ENCODE measurements at places on chromosomes 2 and 18.

DNA sequence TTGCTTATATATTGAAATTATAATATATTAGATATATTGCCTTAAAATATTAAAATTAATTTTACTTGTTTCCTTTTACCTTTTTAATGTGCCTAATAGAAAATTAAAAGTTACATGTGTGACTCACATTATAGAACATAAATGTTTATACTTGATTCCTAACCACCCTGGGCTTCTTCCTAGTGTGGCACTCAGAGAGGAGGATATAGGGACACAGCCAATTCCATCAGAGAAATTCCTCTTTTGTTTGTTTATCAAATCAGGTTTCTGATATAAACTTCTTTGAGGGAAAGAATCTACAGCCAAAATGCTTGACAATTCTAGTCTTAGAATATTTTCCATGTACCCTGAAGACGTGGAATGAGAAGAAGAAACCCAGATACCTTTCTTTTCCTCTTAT is 348.9 kb upstream of the NRP2 start:
- no peak for DNase-seq

DNA sequence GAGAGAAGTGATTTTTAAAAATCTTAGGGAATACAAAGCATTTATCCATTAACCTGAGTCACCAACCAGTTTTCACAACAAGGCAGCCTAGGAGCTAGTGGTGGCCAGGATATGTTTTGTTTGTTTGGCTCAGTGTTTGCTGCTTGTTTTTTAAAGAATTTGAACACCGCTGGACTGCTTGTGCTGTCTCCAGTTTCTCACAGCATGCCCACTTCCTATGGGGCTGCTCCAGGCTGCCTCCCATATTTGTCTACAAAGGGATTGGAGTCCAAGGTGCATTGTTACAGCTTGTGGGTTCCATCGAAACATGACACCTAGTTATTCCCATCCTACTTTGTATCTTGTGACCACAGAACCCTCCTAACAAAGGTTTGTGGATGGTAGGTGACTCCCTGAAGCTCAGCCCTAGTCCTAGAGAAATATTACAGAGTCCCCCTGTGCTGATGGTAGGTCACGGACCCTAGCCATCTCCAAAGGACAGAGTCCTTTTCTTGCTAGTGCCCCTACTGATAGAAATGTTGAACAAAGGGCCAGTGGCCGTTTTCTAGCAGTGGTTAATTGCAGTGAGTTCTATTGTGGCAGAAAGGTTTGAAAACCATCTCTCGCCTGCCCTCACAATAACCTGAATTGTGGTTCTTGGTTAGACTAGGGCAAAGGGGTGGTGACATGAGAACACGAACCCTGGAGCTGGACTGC is 23.2 kb downstream of the GPR39 start:
- DNase-seq = no peak

DNA sequence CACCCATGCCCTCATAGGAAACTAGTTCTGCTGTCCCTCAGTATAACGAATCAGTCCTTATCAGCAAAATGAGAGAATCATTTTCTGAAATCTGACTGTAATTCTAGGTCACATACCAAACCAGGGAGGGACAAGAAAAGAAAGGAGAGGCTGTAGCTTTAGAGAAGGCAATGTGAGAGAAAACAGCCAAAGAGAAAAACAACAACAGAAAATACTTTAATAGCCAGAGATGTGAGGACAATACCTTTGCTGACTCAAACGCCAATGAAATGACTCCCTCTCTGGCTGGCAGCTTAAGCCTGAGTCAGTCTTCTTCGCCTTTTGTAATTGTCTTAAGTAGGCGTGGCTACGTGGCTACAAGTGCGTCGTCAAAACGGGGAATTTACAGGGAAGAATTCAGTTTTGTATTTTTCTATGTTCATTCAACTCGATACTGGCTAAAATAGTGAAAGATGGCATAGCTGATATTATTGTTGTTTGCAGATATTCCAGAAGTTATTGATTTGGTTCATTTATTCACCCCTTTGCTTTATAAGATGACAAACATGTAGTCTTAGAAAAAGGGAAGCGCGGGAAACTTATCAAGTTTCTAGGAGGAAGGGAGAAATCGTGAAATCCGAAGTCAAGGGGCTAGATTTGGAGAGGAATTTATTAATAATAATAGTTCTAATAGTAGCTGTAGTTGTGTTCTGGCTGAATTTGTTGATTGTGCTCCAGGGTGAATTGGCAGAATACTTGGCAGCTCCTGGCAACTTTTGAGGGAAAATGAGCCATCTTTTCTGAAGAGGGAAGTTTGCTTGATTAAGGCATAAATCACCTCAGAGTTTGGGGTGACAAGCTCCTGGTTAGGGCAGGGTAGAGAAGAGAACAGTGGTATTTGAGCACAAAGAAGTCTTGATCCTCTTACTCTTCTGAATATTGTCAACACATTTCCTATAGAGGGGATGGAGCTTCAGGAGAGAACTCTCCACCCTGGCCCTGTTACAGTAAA is at the start of gene IL1A:
TSS of gene IL1A (minus strand) at position 295 of the 991 bp plus-strand sequence. CDS start 723 bp downstream, outside the sequence.
- no peak for DNase-seq

DNA sequence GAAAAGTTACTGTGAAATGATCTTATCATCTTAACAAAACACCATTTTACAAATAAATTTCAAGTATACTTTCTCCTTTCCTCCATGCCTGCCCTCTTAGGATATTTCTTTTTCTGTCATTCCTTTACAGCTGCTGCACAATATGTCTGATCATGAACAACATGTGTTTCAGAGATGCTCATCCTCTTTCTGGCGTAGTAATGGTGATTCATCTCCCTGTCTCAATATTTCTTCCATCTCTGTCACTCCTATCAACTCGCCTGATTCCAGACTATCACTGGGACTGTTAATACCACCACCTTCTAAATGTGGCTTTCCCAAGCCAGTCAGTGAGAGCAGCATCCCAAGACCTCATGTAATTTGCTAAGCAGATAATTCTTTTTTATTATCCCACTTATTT is 290.5 kb downstream of the GULP1 start:
- DNase-seq = no peak

GRCh38 chr2:137800386-137800785 is 163.9 kb upstream of the HNMT start:
- DNase-seq = no peak

- no peak for DNase-seq
Measured at GRCh38 chr18:965921-966758, 61.5 kb downstream of the ADCYAP1 start.

- no peak for DNase-seq
Measured at GRCh38 chr2:168443818-168444217, 12.3 kb upstream of the CERS6 start.

- DNase-seq = no peak
Measured at GRCh38 chr2:72847534-72848315, 21.9 kb upstream of the EXOC6B start.

DNA sequence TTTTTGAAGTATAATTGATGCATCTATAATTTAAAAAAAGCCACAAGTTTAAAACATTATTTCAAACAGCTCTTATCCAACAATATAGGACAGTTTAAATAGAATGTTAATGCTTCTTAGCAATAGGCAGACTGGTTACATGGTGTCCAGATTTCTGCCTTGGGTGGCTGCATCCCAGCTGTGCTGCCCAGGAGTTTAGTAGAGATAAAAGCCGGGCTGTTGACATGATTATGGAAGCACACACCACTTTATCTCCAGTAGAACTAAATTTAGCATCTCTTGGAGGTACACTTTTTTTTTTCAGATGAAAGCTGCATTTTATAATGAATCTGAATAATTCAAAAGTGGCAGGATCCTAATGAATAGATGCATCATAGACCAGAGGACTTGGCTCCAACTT is 309.7 kb downstream of the PLCL1 start:
- no peak for DNase-seq

DNA sequence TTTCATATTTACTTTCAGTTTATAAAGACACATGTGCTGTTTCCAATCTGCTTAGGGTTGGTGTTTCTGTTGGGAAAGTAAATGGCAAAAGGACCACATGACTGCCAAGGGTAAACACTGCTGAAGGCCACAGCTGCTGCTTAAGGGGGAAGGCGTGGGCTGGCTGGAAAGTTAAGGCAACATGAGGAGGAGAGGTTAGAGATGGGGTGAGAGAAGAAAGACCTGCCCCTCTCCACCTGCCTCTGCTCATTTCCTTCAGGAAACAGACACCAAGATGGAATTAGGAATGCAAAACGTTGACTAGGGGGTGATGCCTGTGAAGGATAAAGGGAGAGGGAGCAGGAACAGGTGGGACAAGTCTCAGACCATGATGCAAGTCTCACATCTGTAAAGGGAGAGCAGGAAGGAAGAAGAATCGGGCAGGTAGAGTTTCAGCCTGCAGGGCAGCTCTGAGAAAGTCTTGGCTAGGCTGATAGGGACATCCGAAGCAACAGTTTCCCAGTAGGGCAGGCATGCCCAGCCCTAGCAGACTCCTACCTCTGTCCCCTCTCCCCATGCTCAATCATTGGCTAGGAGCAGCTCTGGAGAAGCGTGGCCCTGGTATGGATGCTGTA is 86.0 kb downstream of the CDC42EP3 start:
- no peak for DNase-seq

GRCh38 chr2:182540252-182540651 is 113.4 kb upstream of the PDE1A start:
- DNase-seq = no peak

DNA sequence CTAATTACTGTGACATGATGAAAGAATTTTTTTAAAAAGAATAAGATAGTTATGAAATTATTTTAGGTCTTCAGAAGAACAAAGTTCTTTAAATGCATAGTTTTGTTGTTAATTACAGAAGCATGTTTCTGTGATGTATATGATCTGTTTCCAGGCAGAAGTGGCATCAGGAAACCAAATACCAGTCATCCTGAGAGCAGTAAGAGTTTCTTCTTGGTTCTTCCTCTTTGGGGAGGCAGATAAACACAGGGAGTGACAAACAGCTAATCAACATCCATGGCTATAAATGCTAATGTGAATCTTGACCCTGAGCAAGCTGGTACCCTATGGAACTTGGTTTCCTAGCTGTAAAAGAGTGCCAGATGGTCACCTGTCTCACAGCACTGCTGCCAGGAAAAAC is 29.2 kb downstream of the WIPF1 start:
- DNase-seq = no peak

- DNase-seq = no peak
Measured at GRCh38 chr2:232843834-232844233, 26.2 kb upstream of the SNORC start.

- DNase-seq = no peak
Measured at GRCh38 chr2:102603904-102604303, 15.4 kb upstream of the SLC9A2 start.

DNA sequence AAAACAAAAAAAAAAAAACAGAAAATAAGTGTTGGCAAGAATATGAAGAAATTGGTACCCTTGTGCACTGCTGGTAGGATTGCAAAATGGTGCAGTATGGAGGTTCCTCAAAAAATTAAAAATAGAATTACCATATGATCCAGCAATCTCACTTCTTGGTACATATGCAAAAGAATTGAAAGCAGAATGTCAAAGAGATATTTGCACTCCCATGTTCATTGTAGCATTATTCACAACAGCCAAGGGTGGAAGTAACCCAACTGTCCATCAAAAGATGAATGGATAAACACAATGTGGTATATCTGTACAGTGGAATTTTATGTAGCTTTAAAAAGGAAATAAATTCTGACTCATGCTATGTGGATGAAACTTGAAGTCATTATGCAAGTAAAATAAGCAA is 72.8 kb upstream of the POU3F3 start:
- DNase-seq = no peak

DNA sequence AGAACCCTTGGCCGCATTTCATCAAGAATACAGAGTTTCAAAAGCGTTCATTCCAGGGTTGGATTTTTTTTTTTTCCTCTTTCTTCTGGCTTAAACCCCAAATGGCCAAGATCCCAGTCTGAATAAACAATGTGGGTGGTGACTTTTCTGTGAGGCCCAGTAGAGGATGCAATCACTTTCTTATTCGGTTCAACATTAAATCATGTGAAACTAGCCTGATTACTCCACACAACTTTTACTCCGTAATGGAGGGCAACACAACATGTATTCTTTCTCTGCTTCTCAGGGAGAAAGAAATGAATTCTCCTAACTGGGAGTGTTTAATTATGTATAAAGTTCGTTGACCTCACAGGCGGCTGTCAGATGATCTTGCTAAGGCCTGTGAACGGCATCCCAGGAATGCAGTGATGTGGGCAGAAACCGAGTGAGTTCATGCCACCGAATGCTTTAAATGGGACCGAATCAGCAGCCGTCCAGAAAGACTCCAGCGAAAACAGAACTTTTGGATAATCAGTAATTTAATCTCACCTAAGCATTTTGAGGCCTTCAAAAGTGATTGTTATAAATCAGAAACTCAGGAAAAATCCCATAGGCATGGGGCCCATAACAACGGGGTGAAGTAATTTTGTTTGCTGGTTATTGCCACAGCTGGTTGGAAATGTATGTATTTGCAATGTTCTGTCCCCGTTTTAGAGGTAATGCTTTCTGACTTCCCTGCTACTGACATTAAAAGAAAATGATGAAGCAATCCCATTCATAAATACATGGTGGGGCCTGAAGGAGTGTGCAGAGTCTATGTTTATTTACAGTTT is 81.5 kb downstream of the BCL2 start:
- DNase-seq = no peak

GRCh38 chr2:205682239-205682970 is at the start of gene NRP2:
Gene NRP2 (plus strand): TSS chr2:205682501. CDS start chr2:205683291, 790 bp downstream.
- peak; percentile 35 for DNase-seq

DNA sequence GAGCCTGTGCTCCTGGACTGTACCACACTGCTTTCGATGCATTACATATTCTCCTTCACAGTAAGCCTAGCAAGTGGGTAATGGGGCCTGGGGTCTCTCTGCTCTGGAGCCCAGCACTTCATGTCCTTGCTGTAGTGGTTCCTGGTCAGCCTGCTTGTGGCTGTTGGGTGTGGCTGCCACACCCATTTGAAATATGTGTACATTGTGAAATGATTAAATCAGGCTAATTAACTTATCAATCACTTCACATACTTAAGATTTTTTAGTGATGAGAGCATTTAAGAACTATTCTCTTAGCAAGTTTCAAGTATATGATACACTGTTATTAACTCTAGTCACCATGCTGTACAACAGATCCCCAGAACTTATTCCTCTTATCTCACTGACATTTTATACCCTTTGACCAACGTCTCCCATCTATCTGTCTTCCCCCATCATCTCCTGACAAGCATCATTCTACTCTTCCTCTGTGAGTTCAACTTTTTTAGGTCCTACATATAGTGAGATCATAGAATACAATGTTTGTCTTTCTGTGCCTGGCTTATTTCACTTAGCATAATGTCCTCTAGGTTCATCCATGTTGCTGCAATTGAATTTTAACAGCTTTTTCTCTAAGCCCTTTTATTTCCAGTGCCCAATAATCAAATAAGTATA is 92.1 kb downstream of the LYPD6 start:
- no peak for DNase-seq
